CD4-positive, alpha-beta T cell treated with Interleukin-4 for 1 hour (primary cell): ENCODE measurements at places on chromosomes 2 and 18.
A peak's percentile ranks its signal among the peaks of the same experiment; 100 is the strongest.

DNA sequence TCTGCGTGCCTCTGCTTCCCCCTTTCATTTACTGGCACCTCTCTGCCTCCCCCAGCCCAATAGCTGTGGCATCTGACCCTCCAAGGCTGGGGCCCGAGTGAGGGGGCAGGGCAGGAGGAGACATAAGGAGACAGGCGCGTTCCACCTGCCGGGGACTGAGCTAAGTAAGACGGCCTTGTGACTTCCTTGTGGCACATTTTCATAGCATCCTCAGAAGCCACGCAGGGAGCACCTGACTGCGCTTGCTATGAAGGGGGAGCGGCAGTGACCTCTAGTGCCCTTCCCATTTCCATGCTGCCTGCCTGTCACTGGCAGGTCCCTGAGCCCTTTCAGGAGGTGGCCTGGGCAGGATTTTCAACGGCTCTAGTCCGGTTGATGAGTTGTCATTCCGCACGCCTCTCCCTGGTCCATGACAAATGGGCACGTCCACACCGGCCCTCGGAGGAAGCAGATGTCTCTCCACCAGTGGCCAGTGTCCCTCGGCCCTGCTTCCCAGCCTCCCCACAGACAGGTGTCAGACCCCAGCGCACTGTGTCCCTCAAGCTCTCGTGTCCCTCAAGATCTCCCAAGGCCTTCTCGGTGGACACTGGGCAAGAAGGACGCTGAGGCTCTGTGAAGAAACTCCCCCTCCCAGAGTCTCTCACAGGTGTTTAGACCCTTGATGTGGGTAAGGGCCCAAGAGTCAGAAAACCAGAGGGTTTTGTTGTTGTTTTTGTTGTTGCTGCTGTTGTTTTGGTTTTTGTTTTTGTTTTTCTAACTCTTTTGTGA, 42.7 kb downstream of the CYP26B1 start:
- DNase-seq: no peak

GRCh38 chr2:46669996-46670793, 190.8 kb downstream of the TMEM247 start:
- DNase-seq: no peak

DNA sequence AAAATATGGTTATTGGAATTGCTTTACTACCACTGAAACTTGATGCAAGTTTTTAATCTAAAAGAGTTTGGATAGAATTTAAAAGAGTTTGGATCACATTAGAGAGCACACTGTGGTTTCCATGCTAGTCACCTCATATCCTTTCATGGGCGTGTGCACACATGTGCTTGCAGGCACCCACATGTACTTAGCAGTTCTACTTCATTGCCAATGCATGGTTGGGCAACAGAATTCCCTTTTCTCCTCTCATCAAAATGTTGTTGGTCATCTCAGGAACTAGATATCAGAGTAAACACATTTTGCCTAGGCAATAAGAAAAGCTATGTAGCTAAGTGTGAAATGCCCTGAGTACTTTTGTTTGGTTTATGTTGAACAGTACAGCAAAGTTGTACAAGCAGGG, 254.1 kb upstream of the RASGRP3 start:
- DNase-seq: no peak

- DNase-seq: no peak
Observed at GRCh38 chr2:120754067-120754960, 18.6 kb downstream of the GLI2 start.

GRCh38 chr2:138239902-138240491, 261.6 kb upstream of the SPOPL start:
- no peak for DNase-seq

- DNase-seq: no peak
Observed at GRCh38 chr2:207225773-207226172, 60.0 kb upstream of the KLF7 start.

DNA sequence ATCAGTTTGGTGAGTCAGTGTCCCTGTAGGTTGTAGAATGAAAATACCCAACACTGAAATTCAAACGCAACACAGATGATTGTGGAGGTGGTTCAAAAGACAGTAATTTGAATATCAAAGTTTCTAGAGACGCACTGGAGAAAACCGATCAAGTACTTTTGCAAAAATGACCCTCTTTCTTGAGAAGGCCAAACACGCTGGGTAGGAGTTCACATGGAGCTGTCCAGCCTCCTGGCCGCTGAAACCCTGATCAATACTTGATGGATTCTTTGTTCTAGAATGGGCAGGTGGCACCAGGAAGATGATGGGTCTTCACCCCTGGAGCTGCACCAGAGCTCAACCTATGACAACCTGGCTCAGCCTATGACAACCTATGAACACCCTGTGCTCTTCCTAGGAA, 39.7 kb upstream of the UBE2F start:
- no peak for DNase-seq

- no peak for DNase-seq
Observed at GRCh38 chr2:99569386-99569785, 79.6 kb upstream of the REV1 start.

- DNase-seq: no peak
Observed at GRCh38 chr2:62785810-62786597, 80.5 kb downstream of the EHBP1 start.

DNA sequence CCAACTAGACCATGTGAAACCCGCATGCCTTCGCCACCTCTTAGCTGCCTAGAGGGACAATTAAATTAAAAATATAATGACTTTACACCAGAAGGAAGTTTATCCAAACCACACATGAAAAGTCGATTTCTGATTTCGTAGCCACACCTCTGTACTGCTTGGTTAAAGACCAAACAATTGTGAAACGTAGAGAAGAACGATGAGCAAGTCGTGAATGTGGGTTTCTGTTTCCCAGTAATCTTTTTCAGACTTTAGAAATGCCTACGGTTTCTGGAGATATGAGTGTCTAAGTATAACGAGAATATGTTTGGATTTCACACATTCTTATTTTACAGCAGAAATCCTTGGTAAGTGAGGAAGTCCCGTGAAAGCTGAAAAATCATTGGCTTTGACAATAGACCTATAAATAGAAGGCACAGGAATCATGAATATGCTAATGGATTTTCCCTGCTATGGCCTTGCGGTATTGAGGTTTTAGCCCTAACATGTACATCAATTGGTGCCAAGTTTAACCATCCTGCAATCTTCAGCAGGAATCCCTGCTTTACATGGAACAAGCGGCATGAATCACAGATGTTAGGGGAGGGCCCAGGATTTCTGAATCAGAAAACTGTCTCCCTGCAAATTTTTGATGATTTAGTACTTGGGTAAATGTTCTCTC, 105.6 kb downstream of the TTC32 start:
- no peak for DNase-seq

- DNase-seq: peak; percentile 37
Observed at GRCh38 chr2:162057426-162057825, 16.6 kb downstream of the DPP4 start.

GRCh38 chr2:12980817-12981216, 264.1 kb downstream of the TRIB2 start:
- DNase-seq: no peak
